ENCODE measurements at places on chromosomes 5 and 9.
A peak's percentile ranks its signal among the peaks of the same experiment; 100 is the strongest.

DNA sequence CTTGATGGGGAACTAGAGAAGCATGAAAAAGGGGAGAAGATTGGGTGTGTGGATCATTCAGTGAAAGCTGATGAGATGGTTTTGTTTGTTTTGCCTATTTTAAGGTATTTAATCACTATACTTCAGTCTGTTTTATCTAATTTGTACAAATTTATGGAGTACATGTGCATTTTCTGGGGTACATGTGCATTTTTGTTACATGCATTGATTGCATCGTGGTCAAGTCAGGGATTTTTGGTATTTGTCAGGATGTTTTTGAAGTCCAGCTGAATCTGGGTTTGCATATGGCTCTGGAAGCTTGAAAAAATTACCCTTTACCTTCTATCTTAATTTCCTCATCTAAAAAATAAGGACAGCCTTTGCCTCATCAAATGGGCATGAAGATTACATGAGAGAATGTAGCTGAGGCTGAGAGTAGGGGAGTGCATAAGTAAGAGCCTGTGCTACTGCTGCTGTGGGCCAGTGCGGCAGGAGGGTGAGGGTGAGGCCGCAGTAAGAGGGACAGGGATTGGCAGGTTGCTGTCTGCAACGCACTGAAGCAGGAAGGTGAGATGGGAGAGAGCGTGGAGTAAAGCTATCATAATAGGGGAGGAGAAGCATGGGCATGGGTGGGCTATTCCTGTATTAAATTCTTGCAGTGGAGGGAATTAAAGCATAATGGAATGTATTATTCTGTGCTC is 139.8 kb downstream of the NPR3 start:
- no peak for DNase-seq

DNA sequence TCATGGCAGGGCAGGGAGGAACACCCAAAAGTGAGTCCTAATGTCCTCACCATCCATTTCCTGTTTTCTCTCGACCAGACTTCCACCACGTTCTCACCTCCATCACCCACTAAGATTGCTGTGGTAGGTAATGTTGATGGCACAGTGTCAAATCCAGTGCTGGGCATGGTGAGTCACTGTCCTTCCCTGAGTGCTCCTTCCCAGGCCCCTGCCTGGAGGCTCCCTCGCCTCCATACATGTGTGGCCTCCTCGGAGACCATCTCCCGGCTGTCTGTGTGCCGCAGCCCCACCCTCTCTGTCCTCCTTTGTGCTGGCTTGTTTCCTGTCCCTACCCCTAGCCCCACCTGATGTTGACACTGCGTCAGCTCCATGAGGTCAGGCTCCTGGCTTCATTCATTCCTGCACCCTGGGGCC is 177.5 kb downstream of the SYK start:
- no peak for DNase-seq

DNA sequence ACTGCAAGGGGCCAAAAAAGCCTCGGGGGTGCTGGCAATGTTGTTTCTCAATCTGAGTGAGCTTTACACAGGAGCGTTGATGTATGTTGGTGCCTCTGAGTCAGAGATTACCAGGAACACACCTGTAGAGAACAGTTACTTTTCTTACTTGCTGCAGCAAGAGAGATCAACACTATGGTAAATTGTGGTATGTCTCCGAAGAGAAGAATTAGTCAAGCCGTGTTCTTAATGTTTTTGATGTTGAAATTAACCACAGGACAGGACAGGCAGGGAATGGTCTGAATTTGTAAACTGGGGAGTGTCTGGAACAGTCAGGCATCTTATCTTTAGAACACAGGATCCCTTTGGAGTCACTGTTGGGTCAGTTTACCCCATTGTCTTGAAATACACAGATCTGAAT is 285.7 kb downstream of the DNAH5 start:
- DNase-seq, result no peak

DNA sequence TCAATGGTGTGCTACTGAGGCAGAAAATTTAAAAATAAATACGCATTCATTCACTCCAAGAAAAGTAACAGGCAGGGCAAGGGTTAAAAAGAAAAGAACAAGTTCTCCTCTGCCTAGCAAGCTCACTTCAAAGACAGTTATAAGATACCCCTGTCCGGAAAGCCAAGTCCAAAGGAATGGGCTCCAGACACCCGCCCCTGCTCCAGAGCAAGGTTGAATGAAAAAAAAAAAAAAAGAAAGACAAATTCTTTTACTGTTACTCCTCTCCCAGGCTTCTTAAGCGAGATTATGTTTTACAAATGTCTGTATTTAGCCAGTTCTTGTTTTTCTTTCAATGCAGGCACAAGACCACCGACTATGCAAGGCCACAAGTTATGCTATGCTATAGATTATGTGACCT is 9.1 kb upstream of the ANXA2R start:
- DNase-seq, result no peak

- DNase-seq, result peak; percentile 21
These were observed 529 bp downstream of the UBAC1 start for GRCh38 chr9:135960411-135961276.

DNA sequence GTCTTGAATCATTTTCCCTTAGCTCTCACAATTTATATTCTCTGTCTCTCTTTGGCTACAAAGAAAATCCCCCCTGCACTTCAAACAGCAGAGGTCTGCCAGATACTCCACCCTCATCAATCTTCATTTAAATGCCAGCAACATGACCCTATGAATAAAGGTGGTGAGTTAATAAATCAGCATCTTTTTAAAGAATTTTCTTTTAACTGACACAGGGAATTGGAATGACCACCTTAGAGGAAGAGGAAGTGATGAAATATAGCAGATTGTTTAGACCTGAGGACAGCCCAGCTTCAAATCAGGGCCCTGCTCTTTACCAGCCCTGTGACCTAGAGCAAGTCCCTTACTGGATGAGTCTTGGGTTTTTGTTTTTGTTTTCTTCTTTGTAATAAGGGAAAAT is 223.1 kb upstream of the PAPPA start:
- DNase-seq, result no peak

- no peak for DNase-seq
These were observed 229.1 kb downstream of the SEC61B start for GRCh38 chr9:99451112-99451606.

GRCh38 chr5:174655351-174655750 is 69.0 kb upstream of the MSX2 start:
- DNase-seq, result no peak

GRCh38 chr5:76816110-76816831 is 2.6 kb upstream of the F2RL1 start:
- no peak for DNase-seq

- DNase-seq, result no peak
These were observed 237.8 kb downstream of the PAPPA start for GRCh38 chr9:116391306-116391900.

DNA sequence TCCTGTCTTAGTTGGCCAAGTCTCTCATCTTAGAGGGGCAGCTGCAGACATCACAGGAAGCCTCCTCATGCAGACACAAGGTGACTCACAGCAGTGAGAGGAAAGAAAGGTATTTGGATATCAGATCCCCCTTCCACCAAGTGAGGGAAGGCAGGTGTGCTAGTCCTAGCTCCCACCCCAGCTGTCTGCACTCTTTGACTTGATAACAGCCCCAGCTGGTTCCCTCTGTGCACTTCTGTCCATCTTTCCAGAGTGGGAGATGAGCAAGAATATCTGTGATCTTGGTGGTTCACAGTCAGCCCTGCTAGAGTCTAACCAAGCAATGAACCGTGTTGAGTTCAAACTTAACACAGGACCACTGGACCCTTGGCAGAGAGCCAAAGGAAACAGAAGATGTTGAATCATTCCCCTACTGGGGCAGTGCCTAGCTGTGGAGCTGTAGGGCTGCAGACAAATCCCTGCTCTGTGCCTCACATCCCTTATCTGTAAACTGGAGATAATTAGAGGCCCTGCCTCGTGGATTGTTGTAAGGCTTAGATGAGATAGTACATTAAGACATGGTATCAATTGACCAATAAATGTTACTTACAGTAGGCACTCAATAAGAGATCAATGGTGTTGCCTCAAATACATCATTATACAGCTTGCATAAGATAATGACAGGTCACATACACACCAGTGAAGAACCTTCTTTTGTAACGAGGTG is 39.1 kb downstream of the SH3RF2 start:
- no peak for DNase-seq

- no peak for DNase-seq
These were observed 185.4 kb downstream of the GABBR2 start for GRCh38 chr9:98523231-98523901.

DNA sequence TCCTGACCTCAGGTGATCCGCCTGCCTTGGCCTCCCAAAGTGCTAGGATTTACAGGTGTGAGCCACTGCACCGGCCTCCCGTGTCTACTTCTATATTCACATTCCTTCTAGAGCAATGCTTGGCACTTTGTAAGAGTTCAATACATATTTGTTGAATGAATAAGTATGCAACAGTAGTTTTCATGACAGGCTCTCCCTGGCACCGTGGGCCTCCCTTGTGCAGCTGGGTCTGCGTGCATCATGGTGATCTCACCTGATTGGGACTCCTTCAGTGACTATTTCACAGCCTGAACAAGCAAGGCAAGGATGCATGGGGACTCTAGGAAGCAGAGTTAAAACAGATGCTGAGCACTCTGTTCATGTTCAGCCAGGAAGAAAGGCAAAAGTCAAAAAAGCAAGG is 6.8 kb upstream of the ZBTB34 start:
- DNase-seq, result no peak

DNA sequence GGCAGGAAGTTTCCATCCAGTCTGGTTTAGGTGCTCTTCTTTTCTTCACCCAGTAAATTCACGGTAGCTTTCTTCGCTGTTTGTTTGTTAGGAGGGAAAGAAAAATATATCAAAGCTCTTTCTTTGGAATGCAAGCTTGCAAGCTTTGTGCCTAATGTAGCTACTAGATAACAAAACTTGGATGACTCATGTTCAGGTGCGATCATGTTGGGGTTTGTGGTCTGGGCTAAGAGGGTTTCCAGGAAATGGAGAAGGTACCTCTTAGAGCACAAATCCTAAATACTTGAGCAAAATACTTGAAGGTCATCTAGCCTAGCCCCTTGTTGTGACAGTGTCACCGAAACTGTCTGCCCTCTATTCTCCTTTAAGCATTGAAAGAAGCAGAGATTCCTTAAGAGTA is 17.7 kb downstream of the SRP19 start:
- DNase-seq, result no peak

DNA sequence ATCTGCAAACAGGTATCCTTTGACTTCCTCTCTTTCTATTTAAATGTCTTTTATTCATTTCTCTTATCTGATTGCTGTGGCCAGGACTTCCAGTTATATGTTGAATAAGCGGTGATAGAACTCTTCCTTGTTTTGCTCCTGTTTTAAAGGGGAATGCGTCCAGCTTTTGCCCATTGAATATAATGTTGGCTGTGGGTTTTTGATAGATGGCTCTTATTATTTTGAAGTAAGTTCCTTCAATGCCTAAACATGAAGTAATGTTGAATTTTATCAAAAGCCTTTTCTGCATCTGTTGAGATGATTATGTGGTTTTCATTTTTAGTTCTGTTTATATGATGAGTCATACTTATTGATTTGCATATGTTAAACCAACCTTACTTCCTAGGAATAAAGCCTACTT is 300.5 kb upstream of the CTNND2 start:
- no peak for DNase-seq

DNA sequence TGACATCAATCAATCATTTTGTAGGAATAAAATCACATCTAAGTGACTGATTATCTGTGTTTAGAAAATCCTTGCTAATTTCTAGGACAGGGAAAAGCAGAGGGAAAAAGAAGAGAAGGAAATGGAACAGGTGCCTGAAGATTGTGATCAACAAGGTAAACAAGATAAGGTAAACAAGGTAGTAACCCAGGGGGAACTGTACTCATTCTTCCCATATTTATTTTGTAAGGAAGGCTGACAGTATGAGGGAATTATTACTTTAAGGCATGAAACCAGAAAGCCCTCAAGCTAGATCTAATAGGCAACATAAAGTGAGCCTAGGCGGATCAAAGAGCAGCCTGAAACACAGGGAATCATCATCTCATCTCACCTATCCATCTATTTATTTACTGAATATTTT is 231.1 kb downstream of the MLLT3 start:
- DNase-seq, result no peak

- DNase-seq, result peak; percentile 45
These were observed 32.6 kb upstream of the PLAC8L1 start for GRCh38 chr5:146137967-146138403.

- DNase-seq, result no peak
These were observed 79.4 kb downstream of the ERCC6L2 start for GRCh38 chr9:95954940-95955339.

- no peak for DNase-seq
These were observed 178.4 kb downstream of the KIAA0825 start for GRCh38 chr5:94440015-94440414.

GRCh38 chr9:138072897-138073296 is 195.3 kb downstream of the CACNA1B start:
- no peak for DNase-seq

DNA sequence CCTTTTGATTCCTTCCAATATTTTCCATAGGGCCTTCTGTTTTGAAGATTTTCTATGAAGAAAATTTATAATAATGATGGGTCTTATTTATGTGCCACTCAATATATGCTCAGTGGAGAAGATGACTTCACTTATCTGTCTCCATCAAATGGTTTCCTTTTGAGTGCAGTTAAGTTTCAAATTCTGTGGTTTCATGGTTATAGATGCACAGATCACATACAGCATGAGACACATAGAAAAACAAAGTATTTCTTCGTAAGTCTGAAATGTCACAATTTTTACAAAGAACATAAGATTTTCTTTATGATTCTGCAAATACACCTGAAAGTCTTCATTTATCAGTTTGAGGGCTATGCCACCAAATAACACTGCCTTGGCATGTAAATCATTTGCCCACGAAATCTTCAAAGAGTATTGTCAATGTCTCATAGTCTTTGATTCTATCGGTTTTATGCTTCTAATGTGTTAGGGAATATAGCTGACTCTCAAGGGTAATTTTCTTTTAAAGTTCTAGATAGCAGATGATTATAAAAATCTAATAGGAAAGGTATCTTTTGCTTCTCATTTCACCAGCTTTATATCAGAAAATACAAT is 14.1 kb downstream of the CFAP95 start:
- DNase-seq, result no peak

DNA sequence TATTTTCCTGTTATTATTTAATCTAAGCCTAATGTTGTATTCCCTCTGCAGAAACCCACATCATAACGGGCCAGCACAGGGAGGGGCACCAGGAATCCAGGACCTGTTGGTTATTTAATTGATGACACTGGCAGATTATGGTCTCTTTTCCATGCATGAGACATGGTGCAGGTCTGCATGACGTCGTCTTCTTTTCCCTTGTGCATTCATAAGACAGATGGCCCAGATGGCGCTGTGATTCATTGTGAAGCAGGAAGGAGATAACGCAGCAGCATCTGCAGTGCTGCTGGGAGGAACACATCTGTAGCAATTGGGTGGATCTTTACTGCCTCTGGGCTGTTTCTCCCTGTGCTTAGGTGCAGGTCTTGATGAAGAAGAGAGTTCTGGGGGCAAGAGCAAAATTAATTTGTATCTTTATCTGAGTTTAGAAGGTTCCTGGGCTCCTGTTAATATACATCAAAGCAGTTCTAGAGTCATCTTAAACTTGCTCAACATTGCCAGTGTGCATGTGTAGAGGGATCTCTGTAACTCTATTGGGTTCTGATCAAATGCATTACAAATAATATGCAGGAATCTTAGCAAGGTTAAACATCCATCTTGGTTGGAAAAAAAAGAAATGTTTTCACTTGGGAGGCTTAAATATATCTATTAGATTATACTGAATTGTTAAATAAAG is 176.1 kb downstream of the PCSK1 start:
- DNase-seq, result peak; percentile 31

GRCh38 chr5:19859020-19859419 is 129.0 kb downstream of the CDH18 start:
- DNase-seq, result no peak
